ENCODE measurements at places on chromosomes 2 and 18. TPM values are rescaled to one million over a fixed set of nuclear protein-coding genes. Genes with fewer than 3 reads are reported as not detected.

GRCh38 chr18:46688853-46689525, 32.0 kb upstream of the LOXHD1 start:
- no peak for DNase-seq

GRCh38 chr18:42038936-42039335, 83.9 kb downstream of the PIK3C3 start:
- DNase-seq, result no peak

GRCh38 chr2:233638836-233639235, 2.6 kb downstream of the UGT1A10 start:
- no peak for DNase-seq

DNA sequence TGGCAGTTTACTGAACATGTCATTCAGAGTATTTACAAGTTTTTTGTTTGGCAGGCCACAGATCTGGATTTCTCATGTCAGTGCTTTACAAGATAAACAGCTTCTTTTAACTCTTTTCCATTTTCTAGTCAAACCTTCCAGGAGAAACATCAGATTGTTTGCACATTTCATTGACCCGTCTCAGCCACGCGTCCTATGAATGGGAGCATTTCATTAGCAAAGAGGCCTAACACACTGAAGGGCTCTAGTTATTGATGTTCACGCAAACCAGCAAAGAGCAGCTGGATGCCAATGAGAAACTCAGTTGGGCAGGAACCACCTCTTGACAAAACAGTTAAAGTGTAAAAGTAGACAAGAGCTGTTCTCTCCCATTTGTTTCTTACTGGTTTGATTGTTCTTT, 29.2 kb upstream of the MFF start:
- DNase-seq, result no peak

DNA sequence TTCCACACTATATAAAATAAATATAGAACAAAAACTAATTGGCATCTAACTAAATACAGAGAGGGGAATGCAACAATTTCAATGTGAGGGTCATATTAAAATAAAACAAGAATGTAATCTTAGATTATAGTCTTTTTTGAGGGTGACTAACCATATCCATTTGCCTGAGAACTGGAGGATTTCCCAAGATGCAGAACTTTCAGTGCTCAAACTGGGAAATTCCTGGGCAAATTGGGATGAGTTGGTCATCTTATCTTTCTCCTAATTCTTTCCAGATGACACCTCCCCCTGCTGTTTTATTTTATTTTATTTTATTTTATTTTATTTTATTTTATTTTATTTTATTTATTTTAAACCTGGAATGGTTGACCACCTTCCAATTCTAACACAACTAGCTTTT, 846.2 kb downstream of the SLC4A3 start:
- DNase-seq, result no peak

GRCh38 chr2:1773883-1774282, 29.6 kb upstream of the PXDN start:
- DNase-seq, result no peak

DNA sequence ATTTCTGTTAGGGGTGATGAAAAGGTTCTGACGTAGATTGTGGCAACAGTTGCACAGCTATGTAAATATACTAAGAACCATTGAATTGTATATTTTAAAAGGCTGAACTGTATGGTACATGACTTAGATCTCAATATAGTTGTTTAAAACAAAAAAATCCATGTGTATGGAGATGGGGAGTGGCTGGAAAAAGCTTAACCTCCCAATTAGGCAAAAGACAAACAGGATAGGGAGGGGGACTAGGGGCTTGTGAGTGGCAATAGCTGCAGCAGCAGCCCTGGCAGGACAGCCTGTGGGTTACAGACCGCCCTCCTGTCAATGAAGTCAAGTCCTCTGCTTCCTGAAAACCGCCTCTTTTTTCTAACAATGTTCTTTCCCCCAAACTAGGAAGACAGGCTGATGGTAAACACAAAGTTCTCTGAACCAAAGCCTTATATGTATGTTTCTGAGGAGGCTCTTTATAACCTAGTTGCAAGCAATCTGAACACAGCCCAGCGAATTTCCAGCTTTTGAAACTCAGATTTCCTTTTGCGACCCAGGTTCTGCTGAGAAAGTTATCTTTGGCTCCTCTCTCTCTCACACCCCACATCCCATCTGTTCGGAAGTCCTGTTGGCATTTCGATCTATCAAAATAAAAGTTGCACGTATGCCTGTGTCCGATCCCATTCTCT, 10.3 kb downstream of the ATP8B1 start:
- no peak for DNase-seq

CHRND gene
- total RNA-seq, result not detected

CPLX4 gene
- total RNA-seq, result not detected

- no peak for DNase-seq
Observed at GRCh38 chr2:48541666-48542389, 11.9 kb downstream of the STON1 start.

DNA sequence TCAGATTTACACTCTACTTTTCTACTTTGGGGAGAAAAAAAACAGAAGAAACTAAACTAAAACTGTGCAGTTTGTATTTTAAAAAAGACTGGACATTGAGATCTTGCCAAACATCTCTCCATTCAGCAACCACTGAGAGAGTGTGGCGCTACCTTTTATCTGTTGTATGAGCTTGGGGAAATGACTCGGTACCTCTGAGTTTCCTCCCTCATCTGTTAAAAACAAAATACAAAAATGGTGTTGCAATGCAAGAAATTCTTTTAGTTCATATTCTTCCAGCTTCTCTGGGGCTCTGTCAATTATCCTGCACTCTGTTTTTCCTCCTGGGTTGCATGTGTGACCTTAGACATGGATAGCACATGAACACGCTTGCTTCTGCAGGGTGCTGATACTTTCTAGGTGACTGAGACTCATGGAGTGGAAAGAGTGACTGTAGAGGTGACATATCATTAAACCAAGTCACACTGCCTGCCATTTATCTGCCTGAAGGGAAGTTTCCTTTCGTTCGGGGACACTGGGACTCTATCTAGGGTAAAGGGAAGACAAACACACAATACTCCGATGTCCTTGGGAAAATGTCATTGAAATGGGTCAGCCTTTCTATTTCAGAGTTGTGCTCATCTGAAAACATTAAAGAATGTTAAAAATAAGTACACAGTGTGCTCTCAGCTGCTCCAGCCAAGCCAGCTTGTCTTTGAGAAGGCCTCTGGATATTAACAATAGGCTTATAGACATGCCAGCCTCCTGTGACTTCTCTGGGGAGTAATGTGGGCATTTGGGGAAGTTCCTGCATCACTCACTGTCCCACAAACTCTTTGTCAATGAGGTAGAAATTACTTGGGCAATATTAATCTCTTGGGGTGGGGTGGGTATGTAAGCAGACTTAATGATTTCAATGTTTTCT, 91.4 kb downstream of the TRIB2 start:
- DNase-seq, result no peak

DNA sequence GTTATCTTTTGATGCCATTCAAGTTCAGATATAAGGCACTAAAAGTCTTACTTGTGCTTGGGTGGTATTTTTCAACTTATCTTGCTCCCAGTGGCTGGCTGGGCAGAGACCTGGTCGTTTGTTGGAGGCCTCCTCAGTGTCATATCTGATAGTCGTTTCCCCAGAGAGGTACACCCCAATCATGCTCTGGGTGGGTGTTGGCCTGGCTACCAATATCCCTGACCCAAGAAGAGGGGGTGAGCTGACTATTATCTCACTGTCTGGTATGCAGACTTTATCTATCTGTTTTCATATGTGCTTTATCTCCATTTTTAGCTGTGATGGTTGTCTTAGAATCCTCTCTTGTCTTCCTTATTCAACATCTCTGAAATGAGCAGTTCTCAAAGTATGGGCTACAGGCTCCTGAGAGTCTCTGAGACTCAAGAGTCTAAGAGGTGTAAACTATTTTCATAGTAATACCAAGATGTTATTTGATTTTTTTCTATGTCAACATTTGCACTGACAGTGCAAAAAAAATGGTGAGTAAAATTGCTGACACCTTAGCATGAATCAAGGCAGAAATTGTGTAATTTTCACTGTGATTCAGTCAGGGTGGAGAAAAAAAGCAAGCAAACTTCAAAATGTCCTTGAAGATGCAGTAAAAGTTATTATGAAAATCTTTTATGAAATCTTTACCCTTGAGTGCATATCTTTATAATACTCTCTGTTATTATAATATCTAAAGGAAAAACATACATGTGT, 12.3 kb upstream of the PLEK start:
- DNase-seq, result no peak

- DNase-seq, result no peak
Observed at GRCh38 chr18:79902075-79902474, 49.4 kb downstream of the SLC66A2 start.

DNA sequence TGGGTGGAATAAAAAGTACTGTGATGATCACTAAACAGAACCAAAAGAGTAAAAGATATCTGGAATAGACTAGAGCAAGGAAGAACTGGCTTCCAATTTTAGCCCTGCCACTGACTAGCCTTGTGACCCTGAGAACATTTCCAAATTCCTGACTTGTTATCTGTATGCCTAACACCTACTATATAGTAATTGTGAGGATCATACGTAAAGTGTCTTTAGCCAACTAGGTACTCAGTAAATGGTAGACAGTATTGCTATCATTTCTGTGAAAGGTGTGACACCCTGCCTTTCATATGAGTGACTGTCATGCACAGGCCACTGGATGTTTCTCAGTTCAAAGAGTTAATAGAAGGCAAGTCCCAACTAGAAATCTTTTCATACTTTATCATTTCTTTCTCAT, 29.8 kb downstream of the CYTIP start:
- DNase-seq, result no peak

GRCh38 chr2:24743924-24744323, 49.3 kb downstream of the PTRHD1 start:
- DNase-seq, result no peak

GRCh38 chr2:241180495-241180894, 8.0 kb upstream of the ANO7 start:
- DNase-seq, result no peak

MC2R gene
- not detected for total RNA-seq

ERICH2 gene
- 1.6 TPM for total RNA-seq

CYBRD1 gene
- 10.1 TPM for total RNA-seq

Data from endothelial cell (in vitro differentiated cells).